ENCODE measurements at places on chromosomes 3 and 15. TPM values are rescaled to one million over a fixed set of nuclear protein-coding genes. Genes with fewer than 3 reads are reported as not detected.

ZNF710 gene
- total RNA-seq = 3.5 TPM

PLSCR5 gene
- not detected for total RNA-seq

GRCh38 chr15:89118481-89118989 is 30.3 kb downstream of the ABHD2 start:
- H3K4me3 ChIP-seq = no peak overlapping the region
- no peak for DNase-seq
- peak overlapping the region; percentile 93 for H3K27ac ChIP-seq
- H3K36me3 ChIP-seq = peaks cover 43% of the 10 kb centered on the region
- no peaks in the 10 kb centered on the region for H3K27me3 ChIP-seq
- H3K4me1 ChIP-seq = peaks cover 78% of the 10 kb centered on the region

DNA sequence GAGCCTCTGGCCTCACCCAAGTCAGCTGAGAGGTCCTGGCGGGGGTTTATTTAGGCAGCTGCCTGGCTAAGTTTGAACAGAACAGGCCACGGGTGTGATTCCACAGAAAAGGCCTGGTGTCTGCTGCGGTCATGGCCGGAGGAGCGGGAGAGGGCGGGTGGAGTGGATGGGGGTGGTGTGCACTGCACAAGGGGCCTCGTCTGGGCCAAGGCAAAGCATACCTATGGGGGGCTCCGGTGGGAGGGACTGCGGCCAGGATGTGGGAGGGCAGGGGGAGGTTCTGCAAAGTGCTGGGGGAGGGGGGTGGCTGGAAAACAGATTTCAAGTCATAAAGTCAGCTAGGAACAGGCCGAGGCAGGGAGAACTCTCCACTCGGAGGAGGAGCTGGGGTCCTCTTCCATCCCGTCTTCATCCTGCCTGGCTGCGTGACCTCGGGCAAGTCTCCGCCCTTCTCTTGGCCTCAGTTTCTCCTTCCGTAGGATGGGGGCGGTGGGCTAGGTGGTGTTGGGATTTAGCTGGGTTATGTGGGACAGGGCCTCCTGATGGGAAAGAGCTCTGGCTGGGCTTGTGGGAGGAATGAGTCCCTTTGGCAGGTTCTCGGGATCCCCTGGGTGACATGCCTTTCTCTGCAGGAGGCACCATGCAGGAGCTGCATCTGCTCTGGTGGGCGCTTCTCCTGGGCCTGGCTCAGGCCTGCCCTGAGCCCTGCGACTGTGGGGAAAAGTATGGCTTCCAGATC is 878 bp downstream of the ISLR start:
- peaks cover 7% of the 10 kb centered on the region for H3K36me3 ChIP-seq
- H3K27ac ChIP-seq = peak overlapping the region; percentile 83
- no peaks in the 10 kb centered on the region for H3K27me3 ChIP-seq
- H3K4me1 ChIP-seq = peaks cover 65% of the 10 kb centered on the region
- no peak for DNase-seq

- H3K27me3 ChIP-seq = no peaks in the 10 kb centered on the region
- H3K4me1 ChIP-seq = peaks cover 5% of the 10 kb centered on the region
- peak within 1 kb of the TSS; percentile 65 for H3K27ac ChIP-seq
- H3K36me3 ChIP-seq = no peaks in the 10 kb centered on the region
- H3K4me3 ChIP-seq = peak within 1 kb of the TSS; percentile 54
- DNase-seq = peak; percentile 93
Measured at GRCh38 chr3:119702530-119703527, at the start of gene CFAP91. TSS of gene CFAP91 (plus strand) at chr3:119703022. CDS start at chr3:119703099, 77 bp downstream.

DNA sequence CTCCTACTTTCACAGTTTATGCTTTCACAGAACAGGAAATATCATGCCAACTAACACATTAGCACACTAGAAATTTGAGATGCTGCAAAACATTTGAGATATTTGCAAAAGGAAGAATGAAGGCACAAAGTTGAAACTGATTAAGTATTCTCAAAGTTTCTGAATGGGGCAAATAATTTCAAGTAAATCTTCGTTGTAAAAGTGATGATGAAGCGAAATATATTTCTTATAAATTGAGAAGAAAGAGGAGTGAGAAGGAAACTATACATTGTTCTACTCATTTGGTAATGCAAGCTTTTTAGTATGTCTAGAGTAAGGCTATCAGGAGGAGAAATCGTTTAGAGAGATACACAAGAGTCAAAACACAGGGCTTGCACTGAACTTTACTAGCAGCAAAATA is 24.3 kb upstream of the LSAMP start:
- H3K27me3 ChIP-seq = no peaks in the 10 kb centered on the region
- no peaks in the 10 kb centered on the region for H3K36me3 ChIP-seq
- H3K4me3 ChIP-seq = no peak overlapping the region
- no peak overlapping the region for H3K27ac ChIP-seq
- DNase-seq = no peak

DNA sequence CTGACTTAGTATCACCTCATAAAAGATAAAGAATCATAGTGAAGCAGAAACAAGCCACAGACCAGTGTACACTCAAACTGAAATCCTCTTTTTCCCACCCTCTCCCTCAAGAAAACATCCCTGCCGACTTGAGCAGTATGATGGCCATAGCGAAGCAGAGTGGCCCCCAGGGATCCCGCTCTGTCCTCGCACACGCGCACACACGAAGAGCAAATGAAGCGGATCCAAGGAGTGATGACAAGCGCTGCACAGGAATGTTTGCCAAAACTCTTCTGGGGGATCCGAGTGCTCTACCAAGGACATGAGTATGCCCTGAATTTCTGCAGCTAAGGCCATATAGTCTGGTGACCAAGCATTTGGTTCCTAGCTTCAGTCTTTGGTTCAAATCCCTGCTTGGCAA is 134.5 kb upstream of the C2CD4B start:
- H3K27me3 ChIP-seq = no peaks in the 10 kb centered on the region
- H3K36me3 ChIP-seq = no peaks in the 10 kb centered on the region
- no peak for DNase-seq
- no peak overlapping the region for H3K27ac ChIP-seq
- H3K4me1 ChIP-seq = peaks cover 2% of the 10 kb centered on the region
- H3K4me3 ChIP-seq = no peak overlapping the region

- H3K4me3 ChIP-seq = no peak overlapping the region
- H3K27ac ChIP-seq = no peak overlapping the region
- H3K4me1 ChIP-seq = no peaks in the 10 kb centered on the region
- no peaks in the 10 kb centered on the region for H3K36me3 ChIP-seq
- peak; percentile 55 for DNase-seq
- H3K27me3 ChIP-seq = no peaks in the 10 kb centered on the region
Measured at GRCh38 chr3:153284282-153284938, 122.4 kb downstream of the RAP2B start.

DNA sequence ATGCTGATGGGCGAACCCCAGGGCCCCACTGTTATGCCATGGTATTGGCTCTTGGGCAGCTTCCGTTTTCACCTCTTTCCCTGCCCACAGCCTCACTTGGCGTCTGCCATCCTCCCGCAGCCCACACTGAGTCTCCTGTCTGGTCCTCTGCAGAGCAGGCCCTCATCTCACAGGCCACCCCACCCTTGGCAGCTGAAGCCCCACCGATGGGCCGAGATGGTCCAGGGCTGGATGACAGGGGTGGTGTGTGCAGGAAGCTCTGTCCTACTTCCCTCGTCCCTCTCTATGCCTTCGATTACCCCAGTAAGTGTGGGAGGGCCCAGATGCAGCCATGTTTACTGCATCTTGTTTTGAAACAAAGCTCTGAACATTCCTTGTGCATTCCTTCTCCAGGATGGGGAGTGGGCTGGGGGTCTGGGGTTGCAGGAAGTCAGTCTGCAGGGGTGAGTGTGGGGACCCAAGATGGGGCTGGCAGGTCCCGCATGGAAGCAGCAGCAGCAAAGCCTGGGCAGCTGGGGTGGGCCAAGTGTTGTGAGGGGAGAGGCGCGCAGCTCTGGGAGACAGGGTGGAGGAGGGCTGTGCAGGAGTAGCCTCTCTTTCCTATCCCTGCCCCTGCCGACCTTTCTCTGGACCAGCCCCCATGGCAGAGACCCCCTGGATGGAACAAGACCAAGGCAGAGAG is 20.9 kb downstream of the TBC1D21 start:
- H3K36me3 ChIP-seq = no peaks in the 10 kb centered on the region
- H3K27ac ChIP-seq = no peak overlapping the region
- no peak for DNase-seq
- no peak overlapping the region for H3K4me3 ChIP-seq
- H3K27me3 ChIP-seq = no peaks in the 10 kb centered on the region
- H3K4me1 ChIP-seq = no peaks in the 10 kb centered on the region

TUSC7 gene
- not detected for total RNA-seq

DNA sequence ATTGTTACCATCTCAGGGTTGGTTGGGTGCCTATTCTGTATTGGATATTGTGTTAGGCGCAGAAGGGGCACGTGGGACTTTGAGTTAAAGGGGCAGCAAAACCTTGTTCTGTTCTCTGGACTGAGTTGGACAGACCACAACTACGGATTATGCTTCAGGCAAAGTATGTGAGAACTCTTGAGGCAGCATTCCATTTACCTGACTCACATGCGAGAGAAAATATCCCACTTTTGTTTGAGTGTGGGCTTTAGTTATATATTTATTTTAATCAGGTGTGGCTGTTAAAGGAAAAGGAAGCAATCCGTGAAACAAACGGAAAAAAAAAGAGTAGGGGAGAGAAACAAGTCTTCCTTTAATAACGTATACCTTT is 627 bp upstream of the PLS1 start:
- no peaks in the 10 kb centered on the region for H3K27me3 ChIP-seq
- DNase-seq = no peak
- H3K27ac ChIP-seq = peak overlapping the region; percentile 56
- H3K4me3 ChIP-seq = peak overlapping the region; percentile 67

DNA sequence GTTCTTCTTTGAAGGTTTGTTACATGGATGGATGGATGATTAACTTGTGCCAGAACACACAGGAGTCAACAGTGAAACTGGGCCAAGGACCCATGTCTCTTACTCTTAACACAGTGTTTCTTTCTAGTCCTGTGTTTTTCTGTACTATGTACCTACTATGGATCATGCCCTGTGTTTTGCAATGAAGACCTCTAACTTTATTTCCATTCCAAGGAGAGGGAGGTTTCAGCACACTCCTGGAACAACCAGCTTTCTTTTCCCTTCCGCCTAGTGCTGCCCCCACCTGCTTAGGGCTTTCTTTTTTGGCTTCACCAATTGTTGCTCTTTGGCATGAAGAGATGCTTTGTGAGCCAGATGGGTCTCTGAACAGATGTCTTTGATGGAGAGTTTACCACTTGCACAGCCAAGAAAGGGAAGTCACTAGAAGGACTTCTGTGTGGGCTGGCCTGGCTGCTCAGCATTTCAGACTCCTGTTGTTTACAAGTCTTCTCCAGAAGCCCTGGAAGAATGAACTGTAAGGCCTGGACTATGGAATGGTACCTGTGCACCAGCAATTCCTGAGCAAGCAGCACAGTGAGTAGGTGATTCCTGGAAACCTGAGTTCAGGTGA is 44.5 kb downstream of the SNAPC5 start:
- no peak for DNase-seq
- H3K4me1 ChIP-seq = no peaks in the 10 kb centered on the region
- H3K4me3 ChIP-seq = no peak overlapping the region
- H3K27me3 ChIP-seq = no peaks in the 10 kb centered on the region
- H3K36me3 ChIP-seq = no peaks in the 10 kb centered on the region

IL16 gene
- total RNA-seq = 8.5 TPM

DNA sequence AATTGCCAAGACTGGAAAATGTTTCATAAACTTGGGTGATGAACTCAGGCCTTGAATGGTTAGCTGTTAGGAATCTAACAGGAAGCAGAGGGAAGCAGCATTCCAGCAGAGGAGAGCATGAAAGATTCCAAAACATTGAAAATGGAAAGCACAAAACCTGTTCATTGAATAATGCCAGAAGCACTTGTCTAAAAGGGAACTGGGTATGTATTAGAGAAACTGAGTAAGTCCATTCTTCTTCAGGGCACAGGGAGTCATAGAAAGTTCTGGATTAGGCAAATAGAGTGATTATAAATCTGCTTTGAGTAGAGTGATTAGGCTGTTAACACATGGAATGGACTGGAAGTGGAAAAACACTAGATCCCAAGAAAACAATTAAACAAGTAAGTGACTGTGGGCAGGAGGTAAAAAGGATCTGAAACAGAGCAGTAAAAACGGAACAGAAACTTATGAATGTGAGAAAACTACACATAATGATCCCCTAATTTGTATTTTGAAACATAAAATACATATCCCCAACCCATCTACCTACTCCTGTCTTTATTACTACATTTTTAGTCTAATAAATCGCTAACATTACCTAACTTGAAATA is 343.4 kb downstream of the TBC1D5 start:
- no peaks in the 10 kb centered on the region for H3K36me3 ChIP-seq
- no peak overlapping the region for H3K4me3 ChIP-seq
- DNase-seq = no peak
- no peak overlapping the region for H3K27ac ChIP-seq

GRCh38 chr15:20386198-20386597 is 155.4 kb downstream of the GOLGA6L6 start:
- DNase-seq = no peak
- no peak overlapping the region for H3K4me3 ChIP-seq
- no peaks in the 10 kb centered on the region for H3K27me3 ChIP-seq
- H3K36me3 ChIP-seq = no peaks in the 10 kb centered on the region
- H3K27ac ChIP-seq = no peak overlapping the region

CYP8B1 gene
- 0.43 TPM for total RNA-seq

- H3K36me3 ChIP-seq = no peaks in the 10 kb centered on the region
- H3K27ac ChIP-seq = no peak overlapping the region
- H3K4me3 ChIP-seq = no peak overlapping the region
Measured at GRCh38 chr3:143736205-143736997, 111.9 kb downstream of the SLC9A9 start.

Data from ascending aorta (tissue), 2 donors.